ENCODE measurements at places on chromosomes 6 and 20. TPM values are rescaled to one million over a fixed set of nuclear protein-coding genes. Genes with fewer than 3 reads are reported as not detected.

GRCh38 chr20:16158976-16159286, 414.3 kb downstream of the KIF16B start:
- DNase-seq = no peak

The MUC21 gene
- not detected for polyA plus RNA-seq

DNA sequence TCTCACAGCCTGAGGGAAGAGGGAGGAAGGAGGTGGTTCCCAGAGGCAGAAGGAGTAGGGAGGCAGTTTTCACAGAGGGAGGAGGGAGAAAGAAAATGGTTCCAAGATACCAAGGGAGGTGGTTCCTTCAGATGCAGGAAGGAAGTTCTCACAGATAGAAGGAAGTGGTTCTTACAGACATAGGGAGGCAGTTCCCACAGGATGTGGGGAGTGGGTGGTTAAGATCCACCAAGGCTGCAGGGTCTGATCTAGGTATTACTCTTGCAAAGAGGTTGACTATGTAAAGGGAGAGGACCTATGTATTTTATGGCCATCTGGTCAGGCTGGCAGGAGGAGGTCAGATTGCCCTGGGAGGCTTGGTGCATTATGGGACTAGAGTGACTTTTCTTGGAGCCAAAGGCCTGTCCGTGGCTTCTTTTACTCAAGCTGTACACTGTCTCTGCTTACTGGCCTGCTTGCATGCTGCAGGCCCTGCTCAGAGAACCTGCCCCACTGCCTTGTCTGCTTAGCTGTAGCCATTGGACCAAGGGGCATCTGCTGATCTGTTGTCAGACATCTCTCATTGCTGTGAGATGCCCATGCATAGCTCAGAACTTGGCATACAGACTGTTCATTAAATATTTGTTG, 283.7 kb downstream of the DHX35 start:
- no peak for DNase-seq

The CRISP2 gene
- 1.2 TPM for polyA plus RNA-seq

DNA sequence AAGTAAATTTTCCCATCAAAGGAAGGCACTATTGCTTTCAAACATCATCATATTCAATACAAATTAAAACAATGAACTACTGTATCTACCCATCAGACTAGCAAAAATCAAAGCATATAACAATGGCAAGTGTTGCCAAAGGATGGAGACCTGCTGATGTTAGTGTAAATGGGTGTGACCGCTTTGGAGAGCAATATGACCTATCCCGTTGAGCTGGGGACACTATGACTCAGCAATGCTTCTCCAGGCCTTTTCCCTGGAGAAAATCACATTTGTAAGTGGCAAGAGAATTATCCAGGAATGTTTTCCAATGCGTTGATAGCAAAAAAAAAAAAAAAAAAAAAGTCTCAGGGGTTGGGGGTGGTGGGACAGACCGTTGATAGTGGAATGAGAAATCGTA, 46.1 kb downstream of the PHACTR3 start:
- DNase-seq = no peak

The WFDC12 gene
- polyA plus RNA-seq = not detected

DNA sequence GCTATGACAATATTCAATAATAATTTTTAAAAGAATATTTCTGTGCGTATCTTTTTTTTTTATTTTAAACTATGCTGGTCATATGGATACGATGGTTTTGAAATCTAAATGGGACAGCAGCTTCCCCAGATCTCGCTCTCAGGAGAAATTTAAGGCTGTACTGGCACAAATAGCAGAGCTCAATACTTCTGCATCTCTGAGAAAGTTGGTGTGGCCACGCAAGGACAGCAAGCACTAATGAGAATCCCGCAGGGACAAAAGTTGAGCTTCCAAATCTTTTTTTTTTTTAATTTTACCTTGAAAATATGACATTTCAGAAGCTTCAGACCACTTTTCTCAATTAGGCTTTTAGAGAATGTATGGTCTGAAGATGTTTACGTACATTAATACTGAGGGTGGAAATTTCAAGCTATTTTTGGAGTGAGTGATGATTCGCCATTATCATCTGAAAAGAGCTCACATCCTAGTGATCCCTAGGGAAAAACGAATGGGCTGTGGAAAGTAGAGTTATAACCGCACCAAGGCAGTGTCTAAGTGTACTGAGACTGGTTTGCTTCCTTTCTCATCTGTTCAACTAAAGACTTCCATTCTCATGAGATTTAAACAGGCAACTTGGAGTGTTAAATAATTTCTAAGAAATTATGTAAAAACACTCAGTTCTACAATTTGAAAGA, 840.0 kb downstream of the C6orf118 start:
- no peak for DNase-seq

DNA sequence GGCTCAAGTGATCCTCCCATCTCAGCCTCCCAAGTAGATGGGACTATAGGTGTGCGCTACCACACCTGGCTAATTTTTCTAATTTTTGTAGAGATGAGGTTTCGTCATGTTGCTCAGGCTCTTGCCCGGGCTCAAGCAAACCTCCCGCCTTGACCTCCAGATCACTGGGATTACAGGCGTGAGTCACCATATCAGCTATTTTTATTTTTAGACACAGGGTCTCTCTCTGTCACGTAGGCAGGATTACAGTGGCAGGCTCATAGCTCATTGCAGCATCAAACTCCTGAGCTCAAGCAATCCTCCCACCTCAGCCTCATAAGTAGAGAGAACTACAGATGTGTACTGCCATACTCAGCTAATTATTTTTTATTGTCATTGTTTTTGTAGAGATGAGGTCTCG, 41.7 kb downstream of the SLC23A2 start:
- no peak for DNase-seq

The NFKBIE gene
- 10.1 TPM for polyA plus RNA-seq

The TRIM40 gene
- polyA plus RNA-seq = 0.12 TPM

DNA sequence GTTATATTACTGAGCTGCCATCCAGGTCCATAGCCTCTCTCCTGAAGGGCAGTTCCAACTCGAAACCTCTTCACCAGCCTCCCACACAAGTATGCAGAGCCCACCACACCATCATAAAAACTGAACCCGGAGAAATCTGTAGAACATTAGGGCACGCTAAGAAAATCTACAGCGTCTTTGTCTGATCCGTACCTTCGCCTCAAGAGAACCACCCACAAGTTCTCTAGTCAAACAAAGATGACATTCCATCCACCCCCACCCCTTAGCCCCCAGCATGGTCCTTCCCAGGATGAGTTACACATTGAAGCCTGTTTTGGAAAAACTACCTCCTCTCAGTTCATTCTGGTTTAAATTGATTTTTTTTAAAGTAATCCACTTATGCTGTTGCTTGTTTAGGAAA, 219.7 kb downstream of the ZMYND8 start:
- DNase-seq = no peak

The EYA2 gene
- 0.82 TPM for polyA plus RNA-seq

The PNLDC1 gene
- 0.17 TPM for polyA plus RNA-seq

DNA sequence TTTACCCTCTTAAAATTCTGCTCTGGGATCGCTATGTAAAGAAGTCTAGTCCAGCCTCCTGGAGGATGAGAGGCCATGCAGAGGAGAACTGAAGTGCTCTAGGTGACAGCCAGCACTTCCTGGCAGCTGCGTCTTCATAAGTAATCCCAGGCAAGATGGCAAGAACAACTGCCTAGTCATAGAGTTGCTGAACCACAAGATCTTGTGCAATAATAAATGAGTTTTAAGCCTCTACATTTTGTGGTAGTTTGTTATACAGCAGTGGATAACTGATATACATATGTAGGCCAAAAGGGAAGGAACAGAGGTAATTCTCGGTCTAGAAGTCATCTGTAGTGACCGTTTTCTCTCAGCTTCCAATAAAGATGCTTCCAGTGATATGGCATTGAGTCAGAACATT, 103.8 kb upstream of the FLRT3 start:
- no peak for DNase-seq

The RAMACL gene
- 0.40 TPM for polyA plus RNA-seq

DNA sequence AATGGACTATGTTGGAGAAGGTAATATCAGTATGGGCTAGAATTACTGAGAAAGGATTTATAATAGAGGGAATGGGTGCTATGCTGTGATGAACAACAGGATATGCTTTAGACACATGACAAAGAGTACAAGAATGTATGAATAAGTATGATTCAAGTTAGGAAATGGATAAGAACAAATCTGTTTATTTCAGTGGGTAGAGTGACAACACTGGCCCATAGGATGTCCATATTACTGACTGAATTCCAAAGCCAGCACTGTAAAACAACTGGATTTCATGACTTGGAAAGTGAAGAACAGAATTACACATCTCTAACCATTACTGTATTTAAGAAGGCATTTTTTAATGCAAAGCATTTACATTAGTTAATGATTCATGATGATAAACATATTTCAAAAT, 35.9 kb downstream of the EPM2A start:
- DNase-seq = no peak

The FYN gene
- polyA plus RNA-seq = 105 TPM

The GUCA1A gene
- polyA plus RNA-seq = 0.15 TPM

The COL19A1 gene
- polyA plus RNA-seq = 0.37 TPM

- no peak for DNase-seq
These were observed 345.3 kb downstream of the CENPW start for GRCh38 chr6:126685182-126685581.

The PHACTR1 gene
- polyA plus RNA-seq = 11.1 TPM

The NELFCD gene
- 109 TPM for polyA plus RNA-seq

Measured in right lung (tissue), 10 donors.